ENCODE measurements at places on chromosomes 7 and 10.
A peak's percentile ranks its signal among the peaks of the same experiment; 100 is the strongest.

DNA sequence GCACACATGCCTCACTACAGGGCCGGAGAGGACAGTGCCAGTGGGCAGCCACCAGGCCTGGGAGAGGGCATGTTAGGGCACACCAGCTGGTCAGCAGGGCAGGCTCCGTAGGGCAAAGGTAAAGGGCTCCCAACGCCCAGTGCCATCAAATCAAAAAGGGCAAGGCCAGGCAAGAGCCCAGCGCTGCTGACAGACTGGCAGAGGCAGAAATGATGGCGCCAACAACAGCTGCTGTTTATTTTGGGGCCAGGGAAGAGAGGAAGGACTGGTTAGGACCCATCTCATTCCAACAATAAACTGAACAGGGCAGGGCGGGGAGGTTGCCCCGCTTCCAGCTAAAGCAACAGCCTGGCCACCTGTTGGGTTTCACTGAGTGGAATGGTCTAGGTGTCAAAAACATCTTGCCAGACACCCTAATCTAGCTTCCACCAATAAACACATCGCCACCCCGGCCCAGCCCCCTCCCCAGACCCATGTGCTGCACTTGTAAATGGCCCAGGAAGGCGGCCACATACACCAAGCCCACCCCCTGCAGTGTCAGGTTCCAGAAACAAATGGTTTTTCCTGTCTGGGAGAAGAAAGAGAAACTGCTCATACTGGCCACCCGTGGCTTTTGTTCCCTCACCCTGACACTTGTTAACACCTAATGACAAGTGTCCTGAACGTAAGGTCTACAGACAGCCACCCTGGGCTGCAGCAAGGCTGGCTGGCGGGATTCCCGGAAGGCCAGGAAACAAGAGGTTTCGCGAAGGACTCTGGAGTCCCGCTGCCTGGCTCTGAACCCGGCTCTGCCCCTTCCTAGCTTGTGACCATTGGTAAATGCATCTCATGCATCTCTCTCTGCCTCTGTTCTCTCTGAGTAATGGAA lies 15.3 kb downstream of the SH3PXD2A start:
- no peak for DNase-seq
- peaks cover 81% of the 10 kb centered on the region for H3K4me1 ChIP-seq
- H3K36me3 ChIP-seq: no peaks in the 10 kb centered on the region
- no peak overlapping the region for H3K4me3 ChIP-seq

DNA sequence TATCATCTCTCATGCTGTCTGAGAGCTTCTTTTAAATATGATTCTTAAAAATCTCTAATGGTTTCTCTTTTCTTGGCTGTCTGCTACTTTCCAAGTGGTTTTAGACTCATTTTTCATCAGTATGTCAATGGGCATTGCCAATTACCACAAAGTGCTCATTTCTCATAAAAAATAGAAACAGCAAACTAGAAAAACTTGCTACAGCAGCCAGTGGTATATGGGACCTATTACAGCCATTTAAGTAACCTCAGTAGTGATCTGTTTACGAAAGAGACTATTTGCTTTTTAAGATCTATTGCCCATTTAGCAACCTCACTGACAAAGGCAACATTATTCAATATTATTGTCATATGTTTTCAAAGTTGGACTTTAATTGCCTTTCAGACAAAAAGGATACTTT lies 207.1 kb upstream of the RHOBTB1 start:
- no peak for DNase-seq
- no peaks in the 10 kb centered on the region for H3K27me3 ChIP-seq

DNA sequence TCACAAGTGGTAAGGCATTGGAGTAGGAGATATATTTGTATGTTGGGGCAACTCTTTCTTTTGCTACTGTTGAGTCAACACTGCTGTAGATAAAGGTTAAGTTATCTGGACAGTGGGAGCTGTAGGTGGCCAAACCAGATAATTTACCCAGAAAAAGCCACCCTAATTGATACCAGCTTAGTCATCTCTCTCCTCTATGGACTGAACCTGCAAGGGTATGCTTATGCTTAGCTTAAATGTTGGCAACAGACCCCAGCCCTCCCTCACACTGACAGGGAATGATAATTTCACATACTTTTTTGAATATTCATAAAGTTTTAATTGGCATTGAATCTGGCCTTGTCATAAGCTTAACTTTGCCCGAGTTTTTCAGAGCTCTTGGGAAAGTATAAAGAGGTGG lies 66.3 kb downstream of the CREB5 start:
- DNase-seq: no peak
- H3K27ac ChIP-seq: no peak overlapping the region
- no peaks in the 10 kb centered on the region for H3K27me3 ChIP-seq

GRCh38 chr7:133293384-133294160 lies 40.7 kb downstream of the EXOC4 start:
- DNase-seq: no peak
- H3K4me3 ChIP-seq: no peak overlapping the region
- H3K27ac ChIP-seq: no peak overlapping the region
- H3K4me1 ChIP-seq: no peaks in the 10 kb centered on the region
- H3K36me3 ChIP-seq: peaks cover 19% of the 10 kb centered on the region
- no peaks in the 10 kb centered on the region for H3K27me3 ChIP-seq

DNA sequence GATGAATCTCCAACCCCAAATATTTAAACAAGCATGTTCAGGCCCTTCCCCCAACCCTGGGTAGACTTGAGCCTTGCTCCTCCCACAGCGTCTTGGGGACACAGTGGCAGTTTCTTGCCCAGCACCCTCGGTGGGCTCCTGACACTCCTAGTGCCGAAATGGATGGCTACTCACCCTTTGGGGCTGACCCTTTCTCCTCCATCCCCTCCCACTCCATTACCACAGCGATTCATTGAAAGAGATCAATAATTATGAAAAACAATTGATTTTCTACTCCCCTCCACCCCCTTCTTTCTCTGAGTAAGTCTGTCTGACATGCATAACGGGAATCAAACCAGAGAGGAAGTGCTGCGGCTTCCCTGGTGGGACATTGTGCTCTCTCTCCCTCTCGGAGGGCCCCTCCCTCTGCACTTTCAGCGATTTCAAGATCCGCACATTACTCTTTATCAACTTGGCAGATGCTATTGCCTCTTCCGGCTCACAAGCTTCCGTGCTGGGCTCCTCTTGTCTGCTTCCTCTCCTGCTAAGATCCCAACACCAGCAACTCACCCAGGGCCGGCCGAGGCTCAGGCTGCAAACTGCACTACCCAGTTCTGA lies 79.0 kb upstream of the PLXNA4 start:
- H3K4me1 ChIP-seq: no peaks in the 10 kb centered on the region
- H3K27me3 ChIP-seq: no peaks in the 10 kb centered on the region
- H3K4me3 ChIP-seq: no peak overlapping the region

GRCh38 chr10:106082865-106083264 lies 1081.6 kb downstream of the SORCS1 start:
- no peaks in the 10 kb centered on the region for H3K36me3 ChIP-seq
- no peak overlapping the region for H3K27ac ChIP-seq
- no peaks in the 10 kb centered on the region for H3K4me1 ChIP-seq
- DNase-seq: no peak
- H3K27me3 ChIP-seq: no peaks in the 10 kb centered on the region

DNA sequence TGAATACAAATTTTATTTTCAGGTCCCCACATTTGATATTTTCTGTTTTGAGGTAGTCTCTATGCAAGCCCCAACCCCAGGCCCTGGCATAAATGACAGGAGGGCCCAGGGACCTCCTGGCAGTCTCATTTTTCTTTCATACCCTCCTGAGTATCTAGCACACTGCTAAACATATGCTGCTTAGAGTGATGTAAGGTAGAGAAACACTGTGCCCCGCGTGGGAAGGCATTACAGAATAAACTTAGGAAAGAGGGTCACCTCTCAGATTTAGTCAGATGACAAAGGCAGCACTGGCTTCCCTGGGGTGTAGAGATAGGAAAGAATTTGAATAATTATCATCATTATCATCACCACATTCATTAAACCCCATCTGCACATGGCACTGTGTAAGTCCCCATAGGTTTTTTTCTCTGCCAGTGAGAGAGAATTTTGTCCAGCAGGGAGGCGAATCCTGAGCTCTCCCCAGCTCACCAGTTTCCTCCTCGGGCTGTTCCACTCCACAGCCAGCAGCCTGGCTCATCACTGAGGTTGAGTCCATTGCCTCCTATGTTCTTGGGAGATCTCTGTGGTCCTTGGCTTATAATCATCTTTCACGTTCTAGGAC lies 507.3 kb upstream of the GALNT17 start:
- H3K36me3 ChIP-seq: no peaks in the 10 kb centered on the region
- no peak overlapping the region for H3K4me3 ChIP-seq
- no peak for DNase-seq
- H3K27me3 ChIP-seq: no peaks in the 10 kb centered on the region
- H3K4me1 ChIP-seq: no peaks in the 10 kb centered on the region

DNA sequence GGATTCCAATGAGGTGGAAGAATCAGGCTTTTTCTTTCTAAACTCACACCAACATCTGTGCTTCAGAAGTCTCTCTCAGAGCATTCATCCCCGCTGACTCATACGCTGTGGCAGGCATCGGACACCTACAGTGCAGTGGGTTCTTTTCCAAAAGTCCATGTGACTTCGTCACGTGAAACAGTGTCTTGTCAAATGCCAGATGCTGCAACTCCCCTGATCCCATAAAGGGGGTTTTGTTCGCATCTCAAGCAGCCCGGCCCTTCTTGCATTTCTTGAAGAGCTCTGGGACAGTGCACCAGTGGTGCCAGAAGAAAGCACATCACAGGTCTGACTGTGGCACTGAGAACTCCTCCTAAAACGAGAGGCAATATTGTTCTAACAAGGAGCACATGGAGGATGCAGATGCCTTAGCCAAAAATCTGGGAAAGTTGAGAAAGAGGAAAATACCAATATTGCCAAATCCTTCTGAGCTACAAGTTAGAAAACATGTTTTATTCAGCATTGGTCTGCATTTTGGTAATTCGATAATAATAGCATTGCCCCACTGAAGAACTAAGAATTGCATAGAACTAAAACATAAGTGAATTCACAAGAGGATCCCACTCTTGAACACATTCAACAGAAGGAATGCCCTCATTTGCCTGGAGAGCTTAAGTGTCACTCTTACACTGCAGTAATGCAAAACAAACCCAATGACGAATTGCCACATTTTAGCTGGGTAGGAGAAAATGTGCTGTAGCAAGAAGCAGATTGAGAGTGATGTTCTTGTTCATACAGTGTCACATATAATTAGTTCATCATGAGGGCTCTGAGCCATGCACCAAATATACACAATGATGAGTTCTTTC lies 204.4 kb downstream of the CXCL12 start:
- DNase-seq: no peak
- no peaks in the 10 kb centered on the region for H3K36me3 ChIP-seq
- H3K27ac ChIP-seq: peak overlapping the region; percentile 61
- H3K4me3 ChIP-seq: no peak overlapping the region
- H3K27me3 ChIP-seq: no peaks in the 10 kb centered on the region
- H3K4me1 ChIP-seq: peaks cover 31% of the 10 kb centered on the region

DNA sequence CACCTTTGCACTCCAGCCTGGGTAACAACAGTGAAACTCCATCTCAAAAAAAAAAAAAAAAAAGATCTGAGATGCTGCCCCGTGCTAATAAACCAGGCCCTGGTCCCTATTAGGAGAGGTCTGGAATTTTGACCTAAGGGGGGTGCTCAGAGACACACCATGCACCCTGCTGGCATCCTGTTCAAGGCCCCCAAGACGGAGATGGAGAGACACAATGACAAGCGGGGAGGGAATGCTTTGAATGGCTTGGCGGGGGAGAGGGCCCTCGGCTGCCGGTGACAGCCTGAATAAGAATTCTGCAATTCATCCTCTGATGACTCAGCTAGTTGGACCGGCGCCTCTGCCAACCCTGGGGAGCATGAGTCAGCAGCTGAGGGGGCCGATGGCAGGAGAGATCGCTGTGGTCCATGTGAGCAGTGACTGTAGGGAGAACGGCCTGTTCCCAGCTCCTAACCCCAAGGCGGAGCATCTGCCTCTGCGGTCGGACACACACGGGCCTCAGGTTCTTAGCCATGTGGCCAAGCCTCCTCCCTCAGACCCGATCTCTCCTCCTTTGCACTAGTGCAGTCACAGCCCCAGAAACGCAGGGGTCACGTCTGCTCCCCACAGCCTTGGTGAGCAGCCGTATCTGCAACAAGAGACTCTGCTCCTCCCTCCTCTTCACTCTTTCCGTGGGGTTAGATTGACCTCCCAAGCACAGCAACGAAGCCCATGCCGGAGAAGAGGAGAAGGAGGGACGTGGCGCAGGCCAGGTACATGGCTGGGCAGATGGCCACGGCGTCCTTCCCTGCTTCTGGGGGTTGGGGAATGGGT lies 14.9 kb downstream of the TRIM56 start:
- H3K4me3 ChIP-seq: no peak overlapping the region
- no peaks in the 10 kb centered on the region for H3K27me3 ChIP-seq
- peak; percentile 99 for DNase-seq

GRCh38 chr7:131148708-131149428 lies 178.8 kb upstream of the MKLN1 start:
- no peaks in the 10 kb centered on the region for H3K36me3 ChIP-seq
- DNase-seq: no peak
- H3K4me1 ChIP-seq: no peaks in the 10 kb centered on the region
- H3K4me3 ChIP-seq: no peak overlapping the region
- peak overlapping the region; percentile 70 for H3K27ac ChIP-seq

Measured in vagina (tissue), 2 donors.